ENCODE measurements at places on chromosomes 6 and 20.

DNA sequence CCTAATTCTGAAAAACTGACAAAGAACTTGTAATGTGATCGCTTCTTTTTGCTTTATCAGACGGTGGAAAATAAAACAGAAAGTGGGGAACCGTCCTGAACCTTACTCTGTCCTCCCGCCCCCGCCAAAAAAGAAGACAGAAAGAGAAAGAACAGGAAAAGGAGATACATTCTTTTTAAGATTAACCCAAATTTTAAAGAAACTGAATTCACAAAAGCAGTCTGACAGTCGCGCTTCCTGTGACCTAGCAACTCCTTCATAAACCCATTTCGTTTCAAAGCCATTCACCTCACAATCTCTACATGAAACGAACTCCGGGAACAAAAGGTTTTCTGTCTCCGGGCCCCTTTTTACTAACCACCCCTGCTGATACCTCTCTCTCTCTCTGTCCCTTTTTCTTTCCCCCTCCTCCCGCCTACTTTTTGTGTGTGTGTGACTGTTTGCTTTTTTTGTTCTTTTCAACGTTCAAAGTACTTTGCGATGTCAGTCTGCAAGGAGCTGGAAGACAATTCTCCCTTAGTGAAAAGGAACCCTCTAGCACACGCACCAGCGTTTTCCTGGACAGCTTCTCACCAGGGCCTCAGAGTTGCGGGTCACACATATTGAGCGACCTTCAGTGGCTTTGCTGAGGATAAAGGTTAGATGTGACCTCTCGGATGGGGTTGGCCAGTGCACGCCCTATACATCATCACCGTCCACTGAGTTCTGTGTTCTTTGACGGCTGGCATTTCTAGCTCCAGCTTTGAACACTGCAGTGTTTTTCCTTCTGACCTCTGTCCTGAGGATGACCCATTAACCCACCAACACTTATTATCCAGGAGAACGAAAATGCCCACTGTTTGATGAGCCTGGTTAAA lies 530 bp upstream of the NEDD9 start:
- DNase-seq, result no peak

DNA sequence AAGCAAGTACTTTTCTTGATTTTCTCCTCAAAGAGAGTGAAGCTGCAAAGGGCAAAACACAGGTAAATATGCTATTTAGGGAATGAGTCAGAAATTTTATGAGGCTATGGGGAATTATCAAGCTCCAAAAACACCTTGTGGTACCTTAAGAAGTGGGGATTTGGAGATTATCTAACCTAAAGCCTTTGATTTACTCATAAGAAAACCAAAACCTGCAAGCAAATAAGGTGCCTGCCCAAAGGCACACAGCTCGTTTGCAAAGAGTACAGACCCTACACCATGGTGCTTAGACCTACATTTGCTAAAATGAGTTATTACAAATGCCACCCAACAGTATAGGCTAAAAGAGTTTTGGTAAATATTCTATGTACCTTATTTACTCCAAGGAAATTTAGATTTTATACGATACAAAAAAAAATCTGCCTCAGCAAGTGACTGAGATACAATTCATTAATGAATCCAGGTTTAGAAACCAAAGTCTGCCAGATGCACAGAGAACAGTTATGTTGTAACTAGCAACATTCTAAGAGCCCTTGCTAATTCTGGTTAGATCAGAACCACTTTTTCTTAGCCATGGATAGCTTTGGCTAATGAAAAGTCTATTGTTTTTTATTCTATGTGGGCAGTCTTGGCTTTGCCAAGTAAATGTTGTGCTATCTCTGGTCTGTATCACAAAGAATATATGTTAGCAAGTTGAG lies 101.5 kb downstream of the KHDC1L start:
- DNase-seq, result no peak

DNA sequence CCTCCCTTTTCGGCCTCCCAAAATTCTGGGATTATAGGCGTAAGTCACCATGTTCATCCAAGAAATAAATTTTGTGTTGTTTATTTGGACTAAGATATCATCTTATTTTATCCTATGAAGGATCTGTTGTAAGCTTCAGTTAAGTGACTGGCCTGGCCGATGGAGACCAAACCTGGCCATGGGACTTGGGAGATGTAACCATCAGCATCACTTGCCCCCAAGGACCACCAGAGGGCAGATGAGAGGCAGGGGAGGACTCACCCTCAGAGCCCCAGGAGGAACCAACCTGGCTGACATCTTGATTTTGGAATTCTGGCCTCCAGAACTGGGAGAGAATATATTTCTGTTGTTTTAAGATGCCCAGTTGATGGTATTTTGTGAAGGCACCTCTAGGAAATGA lies 266.7 kb downstream of the CDH26 start:
- DNase-seq, result no peak

GRCh38 chr20:24678351-24679106 lies 209.1 kb downstream of the SYNDIG1 start:
- no peak for DNase-seq

DNA sequence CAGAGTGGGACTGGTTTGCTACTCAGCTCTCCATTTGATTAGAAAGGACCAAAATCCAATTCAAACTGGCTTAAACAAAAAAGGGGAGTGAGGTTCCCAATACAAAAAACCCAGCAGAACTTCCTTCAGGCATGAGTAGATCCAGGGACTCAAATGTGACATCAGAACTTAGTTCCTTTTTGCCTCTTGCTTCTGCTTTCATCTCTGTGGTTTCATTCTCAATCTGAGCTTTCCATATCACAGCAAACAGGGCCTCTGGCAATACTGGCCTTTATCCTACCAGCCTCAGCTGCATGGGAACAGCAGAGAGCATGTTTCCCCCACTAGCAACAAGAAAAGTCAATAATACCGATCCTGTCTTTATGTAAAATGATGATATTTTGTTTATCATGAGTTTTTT lies 28.6 kb upstream of the PRELID3B start:
- no peak for DNase-seq

DNA sequence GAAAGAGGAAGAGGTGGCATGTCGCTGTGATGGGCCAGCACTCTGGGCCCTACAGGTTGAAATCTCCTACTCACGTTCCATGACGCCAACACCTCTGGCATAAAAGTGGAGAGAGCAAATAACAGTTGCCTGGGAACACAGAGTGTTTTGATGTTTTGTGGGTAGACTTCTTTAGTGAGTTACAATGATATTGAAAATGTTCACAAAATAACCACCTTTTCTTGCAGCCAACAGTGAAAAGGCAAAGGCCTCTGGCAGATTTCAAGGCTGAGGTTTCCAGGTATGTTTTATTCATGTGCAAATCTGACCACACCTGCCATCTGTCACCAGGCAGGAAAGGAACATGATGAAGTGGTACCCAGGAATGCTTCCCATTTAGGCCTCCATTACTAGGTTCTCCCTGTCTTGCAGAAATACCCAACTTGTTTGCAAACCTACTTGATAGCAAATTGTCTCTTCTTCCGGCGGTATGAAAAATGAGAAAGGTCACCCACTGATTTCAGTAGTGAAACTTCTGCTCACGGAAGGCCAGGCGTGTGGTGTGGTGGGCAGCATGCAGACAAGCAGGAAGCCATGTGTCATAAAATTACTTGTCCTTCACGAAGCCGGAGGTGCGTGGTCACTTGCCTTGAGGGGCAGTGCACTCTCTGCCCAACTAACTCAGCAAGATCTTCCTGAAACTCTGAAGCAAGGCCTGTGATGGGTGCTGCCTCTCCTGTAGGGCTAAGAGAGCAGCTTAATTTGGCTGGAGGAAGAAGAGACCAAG lies 299.1 kb upstream of the PRDM1 start:
- DNase-seq, result no peak

- DNase-seq, result no peak
Observed at GRCh38 chr20:11799281-11799684, 118.4 kb upstream of the BTBD3 start.
